ENCODE measurements at places on chromosomes 2 and 18.

DNA sequence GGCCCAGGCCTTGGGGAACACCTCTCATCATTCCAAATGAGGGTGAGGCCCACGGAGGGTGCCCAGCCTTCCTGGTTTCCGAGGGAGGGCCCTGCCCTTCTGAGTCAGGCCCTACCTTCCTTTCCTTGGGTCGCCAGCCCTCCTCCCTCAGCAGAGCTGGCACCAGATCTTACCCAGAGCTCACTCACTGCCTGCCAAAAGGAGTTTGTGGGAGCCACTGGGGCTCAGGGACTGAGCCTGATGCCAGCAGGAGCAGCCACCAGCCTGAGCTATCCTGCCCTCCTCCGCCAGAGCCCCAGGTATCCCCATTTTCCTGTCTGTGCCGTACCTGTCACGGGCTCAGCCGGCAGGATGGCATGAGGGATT is 64.1 kb downstream of the NRP2 start:
- DNase-seq, result no peak

- no peak for DNase-seq
These were observed 10.1 kb upstream of the SANBR start for GRCh38 chr2:61055557-61055956.

DNA sequence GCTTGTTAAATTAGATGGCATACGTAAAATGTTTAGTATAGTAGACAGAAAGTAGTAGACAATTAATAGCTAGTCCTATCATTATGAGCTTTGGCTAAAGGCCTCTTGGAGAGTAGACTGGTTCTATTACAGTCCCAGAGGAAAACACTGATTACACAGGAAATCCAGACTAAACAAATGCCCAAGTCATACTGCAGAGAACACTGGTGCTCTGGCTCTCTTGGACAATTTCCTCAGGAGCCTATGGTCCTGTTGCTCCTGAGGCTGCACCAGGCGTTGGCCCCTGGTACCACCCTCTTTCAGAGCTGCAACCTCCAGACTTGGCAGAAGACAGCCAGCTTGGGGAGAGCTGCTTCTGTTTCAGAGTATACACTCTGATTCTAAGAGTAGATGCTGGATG is 41.8 kb downstream of the STAT1 start:
- no peak for DNase-seq

- no peak for DNase-seq
These were observed 18.3 kb upstream of the MAP4K4 start for GRCh38 chr2:101679037-101679726.

- DNase-seq, result no peak
These were observed 620.6 kb downstream of the IRS1 start for GRCh38 chr2:226179010-226179409.

GRCh38 chr18:21769206-21769605 is 28.6 kb downstream of the MIB1 start:
- DNase-seq, result no peak

GRCh38 chr2:218963601-218964000 is 4.1 kb downstream of the CDK5R2 start:
- no peak for DNase-seq
